ENCODE measurements at places on chromosomes 4 and X.

DNA sequence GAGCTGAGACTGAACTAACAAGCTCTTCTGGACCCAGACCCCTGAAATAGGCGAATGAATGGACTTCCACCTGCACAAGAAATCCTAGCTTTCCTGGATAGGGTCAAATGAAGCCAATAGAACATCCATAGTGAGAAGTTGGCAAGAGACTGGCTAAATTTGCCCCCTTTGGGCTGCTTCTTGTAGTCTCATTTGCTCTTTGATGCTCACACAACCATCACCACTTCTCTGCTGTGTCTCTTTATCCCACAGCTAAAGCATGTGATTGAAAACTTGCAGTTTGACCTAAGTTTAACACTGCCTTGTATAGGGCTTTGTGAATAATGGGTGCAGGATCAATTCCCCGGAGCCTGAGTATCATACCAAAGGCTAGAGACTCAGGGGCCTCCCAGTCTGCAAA is 38.2 kb downstream of the NLGN3 start:
- no peak for DNase-seq

DNA sequence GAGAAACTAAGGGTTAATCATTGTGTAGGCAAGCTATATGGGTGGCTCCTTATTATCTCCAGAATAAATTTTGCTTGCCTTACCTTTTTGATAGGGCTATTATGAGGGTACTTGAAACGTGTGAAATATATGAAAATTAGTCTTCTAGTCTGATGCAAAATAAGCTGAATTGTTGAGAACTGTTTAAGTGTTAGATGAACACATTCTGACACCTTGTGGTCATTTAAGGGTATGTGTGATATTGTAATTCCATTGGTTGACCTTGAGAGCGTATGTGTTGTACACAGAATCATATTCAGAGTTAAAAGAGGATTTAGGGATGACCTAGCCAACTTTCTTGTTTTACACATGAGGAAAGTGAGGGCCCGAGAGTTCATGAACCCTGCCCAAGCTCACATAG is 44.6 kb upstream of the LINC00632 start:
- DNase-seq: no peak

DNA sequence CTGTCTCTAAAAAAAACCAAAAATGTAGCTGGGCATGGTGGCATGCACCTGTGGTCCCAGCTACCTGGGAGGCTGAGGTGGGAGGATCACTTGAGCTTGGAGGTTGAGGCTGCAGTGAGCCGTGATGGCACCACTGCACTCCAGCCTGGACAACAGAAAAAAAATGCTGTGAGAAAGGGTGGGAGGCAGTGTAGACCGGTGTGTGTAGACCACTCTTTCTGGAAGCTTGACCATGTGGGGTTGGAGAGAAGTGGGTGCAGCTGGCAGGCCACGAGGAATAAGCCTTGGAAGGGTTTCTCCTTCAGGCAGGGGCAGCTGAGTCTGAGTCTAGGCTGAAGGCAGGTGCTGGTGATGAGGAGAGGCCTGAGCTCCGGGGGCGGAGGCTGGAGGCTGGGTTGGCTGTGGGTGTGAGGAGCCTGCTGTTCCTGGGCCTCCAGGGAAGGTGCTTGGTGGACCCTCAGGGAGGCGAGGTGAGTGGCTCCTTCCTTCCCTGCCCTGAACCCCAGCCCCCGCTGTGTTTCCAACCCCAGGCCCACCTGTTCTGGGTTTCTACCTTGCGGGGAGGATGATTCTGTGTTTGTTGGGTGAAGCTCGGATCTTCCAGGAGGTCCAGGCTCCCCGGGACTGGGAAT is 9.3 kb upstream of the TBC1D14 start:
- no peak for DNase-seq

DNA sequence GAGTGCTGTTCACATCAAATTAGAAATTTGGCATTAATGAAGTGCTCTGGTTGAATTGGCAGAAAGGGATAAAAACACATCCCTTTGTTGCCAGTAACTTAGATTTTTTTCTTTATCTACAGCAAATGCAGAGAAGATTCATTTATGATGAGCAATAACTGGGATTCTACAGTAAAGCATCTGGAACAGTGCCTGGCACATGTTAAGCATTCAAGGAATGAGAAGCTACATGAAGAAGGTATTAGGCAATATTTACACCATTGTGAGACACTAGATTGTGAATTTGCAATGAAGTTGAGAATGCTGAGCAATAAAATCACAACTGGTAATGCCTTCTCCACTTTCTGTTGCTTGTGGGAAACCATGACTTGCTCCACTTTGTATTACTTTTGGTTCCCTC is 33.5 kb downstream of the PCDH19 start:
- DNase-seq: no peak

GRCh38 chrX:155048977-155049619 is 21.8 kb downstream of the CMC4 start:
- DNase-seq: peak; percentile 35

- DNase-seq: no peak
Measured at GRCh38 chrX:49171752-49172279, at the start of gene PLP2. TSS of gene PLP2 (plus strand) at chrX:49171898. CDS start at chrX:49172001, 103 bp downstream.

GRCh38 chr4:169243825-169244609 is 26.7 kb downstream of the SH3RF1 start:
- DNase-seq: no peak

- DNase-seq: no peak
Measured at GRCh38 chrX:37818031-37818430, 29.3 kb downstream of the DYNLT3 start.

- DNase-seq: no peak
Measured at GRCh38 chr4:8209181-8209874, 10.2 kb downstream of the SH3TC1 start.

DNA sequence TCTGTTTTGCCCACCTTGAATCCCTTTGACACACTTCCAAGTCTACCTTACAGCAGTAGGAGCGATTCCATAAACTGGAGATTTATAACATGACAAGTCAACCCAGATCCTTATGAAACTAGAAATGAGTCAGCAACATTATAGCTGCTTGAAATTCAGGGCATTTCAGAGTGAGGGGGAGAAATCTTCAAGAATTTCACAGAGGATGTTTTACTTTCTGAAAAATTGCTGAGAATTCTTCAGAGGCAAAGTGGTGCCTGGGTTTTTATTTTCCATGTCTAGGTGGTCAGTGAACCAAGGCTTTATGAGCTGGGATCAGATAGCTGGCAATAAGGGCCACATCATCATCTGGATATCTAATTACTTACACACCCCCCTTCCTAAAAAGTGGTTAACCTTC is 119.8 kb downstream of the PPARGC1A start:
- DNase-seq: no peak

DNA sequence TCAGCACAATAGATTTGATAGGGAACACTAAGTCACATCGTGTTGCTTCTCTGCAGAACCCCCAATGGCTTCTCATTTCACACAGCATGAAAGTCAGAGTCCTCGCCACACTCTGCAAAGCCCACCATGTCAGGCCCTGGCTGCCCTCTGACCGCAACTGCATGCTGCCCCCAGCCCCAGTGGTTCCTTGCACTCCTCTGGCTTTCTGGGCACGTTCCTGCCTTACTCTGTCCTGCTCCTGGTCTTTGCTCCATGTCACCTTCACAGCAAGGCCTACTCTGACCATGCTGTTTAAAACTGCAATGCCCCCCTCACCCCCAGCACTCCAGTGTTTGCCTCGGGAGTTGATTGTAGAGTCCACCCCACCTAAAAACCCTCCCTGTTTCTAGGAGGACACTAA is 78.1 kb downstream of the EVC start:
- DNase-seq: no peak

DNA sequence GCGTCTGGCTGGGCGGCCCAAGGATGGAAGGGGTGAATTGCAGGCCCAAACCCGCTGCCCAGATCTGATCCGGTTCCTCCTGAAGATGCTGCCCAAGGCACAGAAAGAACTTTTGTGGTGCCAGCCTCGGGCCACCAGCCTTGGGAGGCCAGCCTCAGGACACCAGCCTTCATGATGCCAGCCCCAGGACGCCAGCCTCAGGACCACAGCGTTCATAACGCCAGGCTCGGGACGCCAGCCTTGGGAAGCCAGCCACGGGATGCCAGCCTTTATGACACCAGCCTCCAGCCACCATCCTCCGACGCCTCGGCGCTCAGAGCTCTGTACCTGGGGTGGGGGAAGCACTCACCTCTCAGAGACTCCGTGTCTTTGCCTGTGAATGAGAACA is 107.8 kb downstream of the ADRA2C start:
- no peak for DNase-seq

DNA sequence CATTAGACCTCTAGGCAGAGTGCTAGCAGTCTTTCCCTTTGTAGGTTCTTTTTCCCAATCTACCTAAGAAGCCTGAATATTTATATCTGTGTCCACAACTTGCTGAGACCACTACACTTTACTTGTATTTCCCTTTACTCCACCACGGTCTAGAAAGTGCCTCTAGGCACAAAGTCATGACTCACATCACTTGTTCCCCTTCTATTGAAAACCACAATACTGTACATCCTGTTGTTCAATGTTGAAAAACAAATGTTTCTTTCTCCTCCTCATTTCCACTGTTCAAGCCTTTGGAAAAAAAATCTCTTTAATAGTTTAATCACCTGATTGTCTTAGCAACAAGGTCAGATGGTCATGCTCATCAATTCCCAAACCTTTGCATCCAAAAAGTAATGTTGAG is 326.7 kb downstream of the GUCY2F start:
- no peak for DNase-seq

- no peak for DNase-seq
Measured at GRCh38 chr4:7808752-7809151, 130.9 kb downstream of the AFAP1 start.

DNA sequence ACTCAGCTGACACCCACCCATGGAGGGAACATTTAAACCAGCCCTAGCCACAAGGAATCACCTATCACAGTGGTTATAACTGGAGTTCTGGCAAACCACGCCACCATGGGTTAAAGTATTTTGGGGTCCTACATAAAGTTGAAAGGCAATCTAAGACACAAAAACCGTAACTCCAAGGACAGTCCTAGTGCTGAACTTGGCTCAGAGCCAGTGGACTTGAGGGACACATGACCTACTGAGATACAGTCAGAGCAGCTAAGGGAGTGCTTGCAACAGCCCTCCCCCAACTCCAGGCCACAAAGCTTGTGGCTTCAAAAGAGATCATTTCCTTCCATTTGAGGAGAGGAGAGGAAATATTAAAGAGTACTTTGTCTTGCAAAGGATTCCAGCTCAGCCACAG is 300.5 kb downstream of the FGF13 start:
- DNase-seq: peak; percentile 22

DNA sequence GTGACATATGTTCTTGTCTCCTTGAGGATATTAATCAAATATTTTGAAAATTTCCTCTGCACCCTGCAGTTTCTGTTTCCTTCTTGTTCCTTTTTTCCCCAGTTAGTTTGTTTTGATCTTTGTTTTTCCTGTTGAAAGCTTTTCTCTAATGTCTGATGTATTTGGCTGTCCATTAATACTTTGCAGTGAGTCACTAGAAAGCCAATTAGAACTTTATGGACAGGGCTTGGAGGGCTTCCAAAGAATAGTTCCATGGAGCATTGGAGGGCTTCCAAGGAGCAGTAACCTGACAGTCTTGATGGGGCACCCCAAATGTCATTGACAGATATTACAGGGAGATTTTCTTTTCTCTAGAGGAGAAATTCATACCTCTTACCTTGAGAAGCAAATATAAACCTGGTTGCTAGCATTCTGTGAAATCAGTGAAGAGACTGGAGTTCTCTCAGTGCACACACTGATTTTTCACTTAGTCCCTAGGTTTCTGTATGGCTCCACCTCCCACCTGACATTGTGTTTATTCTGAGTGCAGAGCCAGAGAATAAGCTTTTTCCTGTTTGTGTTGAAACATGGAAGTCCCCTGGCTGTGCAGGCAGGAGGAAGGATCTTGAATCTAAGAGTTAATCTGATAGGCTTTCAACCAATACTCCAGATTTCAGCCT is 26.5 kb downstream of the SPARCL1 start:
- no peak for DNase-seq

DNA sequence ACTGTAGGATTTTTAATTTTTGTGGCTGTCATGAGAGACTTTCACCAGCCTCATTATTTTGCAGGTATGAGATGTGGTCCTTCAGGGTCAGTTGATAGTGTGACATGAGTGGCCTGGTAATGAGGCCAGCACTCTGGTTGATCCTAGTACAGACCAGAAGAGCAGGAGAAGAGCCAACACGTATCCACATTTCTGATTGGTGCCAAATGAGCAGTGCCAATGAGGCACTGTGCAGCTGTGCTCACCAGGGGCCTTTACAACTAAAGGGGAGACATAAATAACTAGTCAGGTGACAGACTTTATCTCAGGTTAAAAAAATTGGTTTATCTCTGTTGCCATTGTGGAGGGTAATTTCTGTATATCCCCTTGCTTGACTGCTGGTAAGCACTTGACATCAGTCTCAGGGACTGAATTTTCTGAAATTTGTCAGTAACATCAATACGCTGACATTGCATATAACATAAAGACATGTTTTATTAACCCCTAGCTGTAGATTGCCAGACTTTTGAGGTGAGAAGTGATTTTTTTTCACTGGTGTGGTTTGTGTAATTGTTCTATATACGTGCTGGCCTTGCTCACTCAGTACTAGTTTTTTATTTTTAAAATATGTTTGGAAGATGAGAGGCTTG is 101.2 kb downstream of the AFF1 start:
- DNase-seq: no peak

DNA sequence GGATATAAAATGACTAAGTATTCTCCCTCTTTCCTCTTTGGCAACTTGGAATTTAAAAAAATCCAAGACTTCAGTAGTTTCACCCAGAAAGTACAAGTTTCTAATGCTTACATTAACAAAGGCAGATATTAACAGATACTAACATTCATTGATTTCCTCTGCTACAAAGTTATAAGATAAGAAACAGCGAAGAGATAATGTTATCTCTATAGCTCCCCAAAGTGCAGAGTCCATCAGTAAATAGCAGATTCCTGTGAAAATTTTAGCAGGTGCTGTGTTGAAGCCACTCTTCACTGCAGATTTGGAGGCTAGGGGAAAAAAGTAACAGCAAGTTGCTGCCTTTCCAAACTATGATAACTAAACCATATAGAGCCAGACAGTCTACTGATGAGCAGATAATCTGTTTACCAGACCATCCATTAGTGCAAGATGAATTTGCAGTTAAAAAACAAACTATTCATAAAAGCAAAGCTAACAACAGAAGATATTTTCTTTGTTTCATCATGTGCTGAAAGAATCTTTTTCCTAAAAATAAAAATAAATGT is 3.3 kb upstream of the CAMK2D start:
- DNase-seq: no peak

DNA sequence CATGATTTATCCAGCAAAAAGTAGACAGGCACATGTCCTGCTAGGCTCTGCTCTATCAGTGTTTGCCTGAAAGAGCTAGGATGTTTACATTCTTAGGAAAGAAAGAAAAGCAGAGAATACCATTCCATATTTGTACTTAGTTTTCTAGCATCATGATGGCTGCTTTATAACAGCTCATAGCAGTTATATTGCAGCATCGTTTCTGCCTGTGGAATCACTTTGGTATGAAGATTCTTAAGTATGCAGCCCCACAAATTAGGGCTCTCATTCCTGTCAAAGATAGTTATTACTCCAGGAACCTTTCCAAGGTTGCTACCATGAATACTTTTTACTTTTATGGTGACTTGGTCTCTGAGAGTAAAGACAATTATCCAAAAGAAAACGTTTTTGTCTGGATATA is 119.0 kb upstream of the MYOZ2 start:
- DNase-seq: no peak
